Sigmoid colon (tissue), 7 donors: ENCODE measurements at places on chromosomes 7 and 10. TPM values are rescaled to one million over a fixed set of nuclear protein-coding genes. Genes with fewer than 3 reads are reported as not detected.

DNA sequence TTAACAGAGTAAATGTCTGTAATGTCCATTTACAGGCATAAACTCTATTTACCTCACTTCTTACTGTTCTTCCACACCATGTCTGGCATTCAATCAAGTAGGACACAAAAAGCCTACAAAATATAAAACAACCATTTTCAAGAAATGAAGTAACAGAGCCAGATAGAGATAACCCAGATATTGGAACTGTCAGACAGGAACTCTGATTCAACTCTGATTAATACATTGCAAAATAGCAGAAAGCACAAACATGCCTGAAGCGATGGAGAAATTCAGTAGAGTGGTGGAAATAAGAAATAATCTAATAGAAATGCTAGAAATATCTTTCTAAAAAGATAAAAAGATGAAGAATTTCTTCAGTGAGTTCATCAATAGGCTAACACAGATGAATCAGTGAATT, 964.4 kb downstream of the PCDH15 start:
- no peak overlapping the region for H3K27ac ChIP-seq
- no peak overlapping the region for H3K4me3 ChIP-seq
- H3K36me3 ChIP-seq: no peaks in the 10 kb centered on the region

DNA sequence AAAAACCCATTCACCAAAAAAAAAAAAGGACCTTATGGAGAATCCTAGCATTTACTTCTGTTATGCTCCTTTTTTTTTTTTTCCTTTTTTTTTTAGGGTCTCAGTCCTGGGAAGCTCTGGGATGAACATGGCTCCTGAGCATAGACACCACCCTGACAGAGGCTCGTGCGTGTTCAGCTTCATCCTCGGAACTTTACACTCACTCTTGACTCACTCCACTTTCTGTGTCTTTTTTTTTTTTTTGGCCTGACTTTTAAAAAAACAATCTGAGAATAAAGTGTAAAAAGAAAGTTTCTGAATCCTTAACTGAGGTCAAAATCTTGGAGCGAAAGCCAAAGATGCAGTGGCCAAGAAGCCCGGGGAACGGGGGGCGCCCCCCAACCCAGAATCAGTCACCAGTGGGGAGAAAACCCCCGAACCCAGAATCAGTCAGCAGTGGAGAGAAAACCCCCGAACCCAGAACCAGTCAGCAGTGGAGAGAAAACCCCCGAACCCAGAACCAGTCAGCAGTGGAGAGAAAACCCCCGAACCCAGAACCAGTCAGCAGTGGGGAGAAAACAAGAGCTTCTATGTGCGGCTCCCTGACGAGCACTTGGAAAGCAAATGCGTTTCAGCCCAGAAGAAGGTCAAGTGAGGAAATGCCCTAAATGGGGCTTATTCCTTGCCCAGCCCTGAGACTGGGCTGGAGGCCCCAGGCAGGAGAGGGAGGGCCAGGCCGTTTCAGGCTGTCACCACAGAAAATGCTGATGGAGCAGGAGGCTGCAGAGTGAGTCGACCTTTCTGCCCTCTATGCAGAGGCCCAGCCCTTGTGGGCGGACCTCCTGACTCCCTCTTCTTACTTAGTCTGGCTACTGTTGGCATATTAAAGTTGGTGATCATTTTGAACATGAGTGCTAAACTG, 19.0 kb upstream of the PFKP start:
- no peak for DNase-seq
- no peaks in the 10 kb centered on the region for H3K4me1 ChIP-seq
- no peaks in the 10 kb centered on the region for H3K36me3 ChIP-seq
- peak overlapping the region; percentile 79 for H3K27ac ChIP-seq

DNA sequence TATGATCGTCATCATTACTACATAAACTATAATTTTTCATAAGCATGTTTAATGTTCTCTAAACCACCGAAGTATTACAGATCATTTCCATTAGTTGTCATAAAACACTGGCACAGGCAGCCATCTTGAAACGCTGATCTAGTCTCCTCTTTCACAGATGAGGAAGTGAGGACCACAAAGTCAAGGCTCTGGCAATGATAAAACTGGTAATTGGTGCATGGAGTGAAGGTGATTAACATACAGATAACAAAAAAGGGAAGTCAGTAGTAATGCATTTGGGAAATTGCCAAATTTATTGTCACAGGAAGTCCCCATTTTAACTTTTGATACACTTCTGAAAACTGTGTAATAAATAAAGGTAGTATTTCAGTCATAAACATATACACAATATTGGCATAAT, 49.3 kb downstream of the FBXL13 start:
- no peaks in the 10 kb centered on the region for H3K27me3 ChIP-seq
- H3K4me1 ChIP-seq: no peaks in the 10 kb centered on the region
- H3K27ac ChIP-seq: no peak overlapping the region
- H3K36me3 ChIP-seq: no peaks in the 10 kb centered on the region
- no peak for DNase-seq

- H3K4me3 ChIP-seq: no peak overlapping the region
- H3K27ac ChIP-seq: no peak overlapping the region
- H3K4me1 ChIP-seq: no peaks in the 10 kb centered on the region
- no peak for DNase-seq
These were observed 39.2 kb upstream of the PPP1R3C start for GRCh38 chr10:91672021-91672608.

GRCh38 chr7:17685141-17685540, 255.2 kb downstream of the SNX13 start:
- no peaks in the 10 kb centered on the region for H3K27me3 ChIP-seq
- H3K36me3 ChIP-seq: no peaks in the 10 kb centered on the region
- DNase-seq: no peak
- H3K4me1 ChIP-seq: no peaks in the 10 kb centered on the region

GRCh38 chr10:112095731-112096130, 87.8 kb downstream of the GPAM start:
- H3K36me3 ChIP-seq: no peaks in the 10 kb centered on the region
- no peaks in the 10 kb centered on the region for H3K4me1 ChIP-seq
- no peak overlapping the region for H3K27ac ChIP-seq
- no peaks in the 10 kb centered on the region for H3K27me3 ChIP-seq

- H3K4me3 ChIP-seq: no peak overlapping the region
- no peaks in the 10 kb centered on the region for H3K27me3 ChIP-seq
These were observed 67.5 kb downstream of the PFKFB3 start for GRCh38 chr10:6269953-6270867.

- peaks cover 24% of the 10 kb centered on the region for H3K27me3 ChIP-seq
- H3K27ac ChIP-seq: no peak overlapping the region
- no peak for DNase-seq
- H3K36me3 ChIP-seq: no peaks in the 10 kb centered on the region
These were observed 2.7 kb downstream of the FZD9 start for GRCh38 chr7:73436031-73436929.

GRCh38 chr7:38628630-38629385, 2.4 kb downstream of the AMPH start:
- H3K27ac ChIP-seq: no peak overlapping the region
- H3K4me1 ChIP-seq: peaks cover 19% of the 10 kb centered on the region
- H3K27me3 ChIP-seq: peaks cover 4% of the 10 kb centered on the region

DNA sequence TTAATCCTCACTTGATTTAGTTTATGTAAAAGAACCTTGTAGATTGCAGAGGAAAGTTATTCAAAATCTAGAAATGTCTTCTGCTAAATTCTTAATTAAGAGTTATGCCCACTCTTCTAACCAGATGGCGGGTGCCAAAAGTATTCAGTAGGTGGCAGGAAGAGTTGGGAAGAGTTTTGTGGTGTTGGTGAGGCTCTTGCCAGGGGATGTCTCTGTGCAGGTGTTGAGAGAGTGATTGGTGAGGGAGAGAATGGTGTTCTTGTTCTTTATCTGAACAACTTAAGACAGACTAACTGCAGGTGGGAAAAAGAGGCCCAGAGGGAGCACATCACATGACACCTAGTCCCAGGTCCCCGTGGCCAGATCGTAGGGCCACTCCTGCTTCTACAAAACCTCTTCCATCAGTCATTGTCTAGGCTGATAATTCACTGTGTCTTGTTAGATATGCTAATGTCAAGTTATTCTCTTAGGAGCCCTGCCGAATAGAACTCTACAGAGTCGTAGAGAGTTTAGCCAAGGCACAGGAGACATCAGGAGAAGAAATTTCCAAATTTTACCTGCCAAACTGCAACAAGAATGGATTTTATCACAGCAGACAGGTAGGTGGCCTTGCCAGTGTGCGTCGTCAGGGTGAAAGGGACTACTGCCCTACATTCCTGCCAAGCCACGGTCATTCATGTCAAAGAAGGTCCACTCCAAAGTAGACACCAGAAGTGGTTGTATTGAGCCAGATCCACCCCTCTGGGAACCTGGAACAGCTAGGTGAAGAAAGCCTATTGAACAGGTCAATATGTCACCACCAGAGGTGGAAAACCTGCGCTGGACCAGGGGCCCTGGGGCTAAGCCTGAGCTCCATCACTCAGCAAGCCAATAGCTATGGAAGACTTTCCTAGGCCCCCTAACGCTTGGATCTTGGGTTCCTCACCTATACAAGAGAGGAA, 3.4 kb downstream of the IGFBP1 start:
- no peaks in the 10 kb centered on the region for H3K36me3 ChIP-seq
- H3K27me3 ChIP-seq: peaks cover 8% of the 10 kb centered on the region
- peaks cover 8% of the 10 kb centered on the region for H3K4me1 ChIP-seq
- no peak overlapping the region for H3K4me3 ChIP-seq
- H3K27ac ChIP-seq: no peak overlapping the region

- no peaks in the 10 kb centered on the region for H3K36me3 ChIP-seq
- H3K27ac ChIP-seq: no peak overlapping the region
- H3K4me1 ChIP-seq: no peaks in the 10 kb centered on the region
- DNase-seq: no peak
- no peak overlapping the region for H3K4me3 ChIP-seq
These were observed 27.4 kb downstream of the ASZ1 start for GRCh38 chr7:117399820-117400422.

DNA sequence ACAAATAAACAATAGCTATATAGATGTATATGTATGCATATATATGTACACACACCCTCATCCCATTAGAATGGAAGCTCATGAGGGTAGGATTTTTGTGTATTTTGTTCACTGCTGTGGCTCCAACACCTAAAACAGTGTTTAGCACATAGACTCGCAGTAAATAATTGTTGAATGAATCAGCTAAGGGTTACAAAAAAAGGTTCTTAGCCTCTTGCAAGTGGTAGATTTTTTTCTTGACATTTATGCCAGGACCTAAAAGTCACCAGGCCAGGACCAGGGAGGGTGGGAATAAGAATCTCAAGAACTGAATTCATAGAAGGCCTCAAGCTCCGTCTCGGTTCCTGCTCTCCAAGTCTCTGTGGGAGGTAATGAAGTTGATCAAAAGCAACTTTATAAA, 82.5 kb upstream of the CAPZA2 start:
- no peak overlapping the region for H3K4me3 ChIP-seq
- H3K27me3 ChIP-seq: no peaks in the 10 kb centered on the region
- H3K4me1 ChIP-seq: peaks cover 70% of the 10 kb centered on the region
- DNase-seq: no peak
- H3K27ac ChIP-seq: no peak overlapping the region
- no peaks in the 10 kb centered on the region for H3K36me3 ChIP-seq

DNA sequence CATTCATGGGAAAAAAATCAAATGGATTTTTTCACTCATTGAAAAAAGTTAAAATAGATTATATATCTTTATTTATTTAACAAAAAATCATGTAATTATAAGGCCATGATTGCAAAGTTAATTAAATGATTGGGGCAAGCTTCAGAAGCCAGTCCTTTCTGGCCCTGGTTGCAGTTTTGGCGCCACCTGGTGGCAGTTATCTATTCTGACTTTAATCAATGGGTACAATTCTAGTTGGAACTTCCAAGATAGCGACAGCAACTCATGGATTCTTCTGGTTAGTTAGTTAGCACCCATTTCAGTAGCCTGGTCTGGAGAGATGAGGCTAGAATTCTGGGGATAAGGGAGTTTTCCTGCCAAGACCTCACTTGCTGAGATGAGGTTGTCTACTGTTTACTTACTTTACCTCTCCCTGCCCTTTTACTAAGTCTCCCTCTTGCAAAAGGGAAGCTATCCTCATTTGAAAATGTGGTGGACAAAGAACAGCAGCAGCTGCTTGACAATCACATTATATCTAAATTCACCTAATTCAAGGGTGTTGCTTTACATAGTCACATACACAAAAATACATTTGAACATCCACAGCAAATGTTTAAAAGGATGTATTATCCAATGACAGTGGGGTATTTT, 42.3 kb downstream of the NOC3L start:
- H3K4me3 ChIP-seq: no peak overlapping the region
- H3K27me3 ChIP-seq: no peaks in the 10 kb centered on the region
- no peak overlapping the region for H3K27ac ChIP-seq
- peaks cover 39% of the 10 kb centered on the region for H3K36me3 ChIP-seq

GRCh38 chr7:4861673-4862072, at the start of gene PAPOLB:
PAPOLB (minus strand) TSS chr7:4862030; CDS start chr7:4861810, 220 bp downstream.
- H3K27ac ChIP-seq: no peak within 1 kb of the TSS
- no peaks in the 10 kb centered on the region for H3K36me3 ChIP-seq
- H3K27me3 ChIP-seq: no peaks in the 10 kb centered on the region
- DNase-seq: no peak

DNA sequence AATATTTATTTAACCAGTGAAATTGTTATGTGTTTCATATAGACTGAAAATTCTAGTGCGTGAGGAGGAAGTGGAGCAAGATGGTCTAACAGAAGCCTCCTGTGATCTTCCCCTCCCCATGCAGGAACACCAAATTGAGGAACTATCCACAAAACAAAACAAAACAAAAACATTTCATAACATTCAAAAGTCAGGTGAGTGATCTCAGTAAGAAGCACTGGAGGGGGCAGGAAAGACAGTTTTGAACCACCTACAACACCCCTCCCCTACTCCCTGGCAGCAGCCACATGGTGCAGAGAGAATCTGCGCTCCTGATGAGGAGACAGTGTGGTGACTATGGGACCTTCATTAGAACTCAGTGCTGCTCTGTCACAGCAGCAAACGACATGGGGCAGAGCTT, 221.9 kb upstream of the SEMA3C start:
- no peaks in the 10 kb centered on the region for H3K27me3 ChIP-seq
- no peaks in the 10 kb centered on the region for H3K4me1 ChIP-seq
- H3K27ac ChIP-seq: no peak overlapping the region
- H3K4me3 ChIP-seq: no peak overlapping the region
- no peaks in the 10 kb centered on the region for H3K36me3 ChIP-seq
- no peak for DNase-seq

DNA sequence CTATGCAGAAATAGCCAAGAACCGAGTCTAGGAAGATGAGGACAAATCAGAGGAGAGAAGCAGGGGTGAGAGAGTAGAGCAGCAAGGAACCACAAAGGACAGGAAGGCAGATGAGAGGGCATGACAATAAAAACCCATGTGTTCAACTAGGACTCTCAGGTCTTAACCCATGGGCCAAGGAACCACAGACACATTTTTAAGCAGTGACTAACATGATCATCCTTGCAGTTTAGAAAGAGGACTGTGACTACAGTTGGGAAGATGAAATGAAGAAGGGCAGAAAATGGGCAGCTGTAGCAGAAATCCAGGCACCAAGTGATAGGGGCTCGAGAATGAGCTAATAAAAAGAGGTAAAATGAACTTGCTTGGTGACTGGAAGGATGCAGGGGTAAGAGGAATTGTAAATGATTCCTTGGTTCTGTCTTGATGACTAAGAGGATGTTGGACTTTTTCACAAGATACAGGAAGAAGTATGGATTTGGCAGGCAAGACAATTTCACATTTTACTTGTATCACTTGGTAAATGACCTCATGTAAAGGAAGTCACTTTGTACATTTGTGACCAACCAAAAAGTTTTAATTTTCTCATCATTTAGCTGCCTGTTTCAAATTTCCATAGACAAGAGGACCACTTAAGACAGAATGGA, 22.8 kb downstream of the SGMS1 start:
- no peak overlapping the region for H3K27ac ChIP-seq
- no peaks in the 10 kb centered on the region for H3K36me3 ChIP-seq
- H3K4me3 ChIP-seq: no peak overlapping the region
- H3K27me3 ChIP-seq: no peaks in the 10 kb centered on the region

The LIPK gene
- total RNA-seq: not detected

The TEX36 gene
- not detected for total RNA-seq

The CUL2 gene
- 37.1 TPM for total RNA-seq

The CASP2 gene
- 8.4 TPM for total RNA-seq

The ZNF789 gene
- total RNA-seq: 7.6 TPM

The ITPRID1 gene
- total RNA-seq: not detected

The C10orf53 gene
- total RNA-seq: not detected
